ENCODE measurements at places on chromosomes 2 and 18. TPM values are rescaled to one million over a fixed set of nuclear protein-coding genes. Genes with fewer than 3 reads are reported as not detected.

GRCh38 chr2:59938181-59938580, 615.3 kb downstream of the BCL11A start:
- H3K4me3 ChIP-seq, result no peak overlapping the region
- H3K4me1 ChIP-seq, result no peaks in the 10 kb centered on the region
- H3K27me3 ChIP-seq, result no peaks in the 10 kb centered on the region
- no peak for DNase-seq
- no peaks in the 10 kb centered on the region for H3K36me3 ChIP-seq

GRCh38 chr2:178830451-178830850, 23.2 kb upstream of the TTN start:
- H3K27me3 ChIP-seq, result no peaks in the 10 kb centered on the region
- H3K27ac ChIP-seq, result no peak overlapping the region
- H3K4me1 ChIP-seq, result no peaks in the 10 kb centered on the region
- no peaks in the 10 kb centered on the region for H3K36me3 ChIP-seq
- DNase-seq, result no peak

DNA sequence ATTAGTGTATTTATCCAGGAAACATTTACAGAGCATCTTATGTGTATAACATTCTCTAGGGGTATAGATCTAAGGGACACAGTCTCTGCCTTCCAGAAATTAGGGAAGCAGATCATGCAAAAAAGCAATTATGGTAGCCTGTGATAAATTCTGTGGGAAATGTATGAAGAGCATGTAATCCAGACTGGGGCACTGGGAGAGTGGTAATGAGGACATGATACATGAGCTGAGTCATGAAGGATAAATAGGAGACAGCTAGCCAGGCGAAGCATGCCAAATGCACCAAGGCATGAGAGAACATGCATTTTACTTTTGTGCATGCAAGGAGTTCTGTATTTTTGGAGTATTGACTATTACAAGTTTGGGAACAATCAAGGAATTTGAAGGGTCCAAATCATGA, 8.9 kb upstream of the RPRM start:
- no peaks in the 10 kb centered on the region for H3K36me3 ChIP-seq
- no peak overlapping the region for H3K4me3 ChIP-seq
- H3K27ac ChIP-seq, result no peak overlapping the region

GRCh38 chr2:84861539-84861938, 19.3 kb downstream of the TRABD2A start:
- no peaks in the 10 kb centered on the region for H3K4me1 ChIP-seq
- H3K36me3 ChIP-seq, result no peaks in the 10 kb centered on the region
- no peaks in the 10 kb centered on the region for H3K27me3 ChIP-seq
- no peak overlapping the region for H3K27ac ChIP-seq

DNA sequence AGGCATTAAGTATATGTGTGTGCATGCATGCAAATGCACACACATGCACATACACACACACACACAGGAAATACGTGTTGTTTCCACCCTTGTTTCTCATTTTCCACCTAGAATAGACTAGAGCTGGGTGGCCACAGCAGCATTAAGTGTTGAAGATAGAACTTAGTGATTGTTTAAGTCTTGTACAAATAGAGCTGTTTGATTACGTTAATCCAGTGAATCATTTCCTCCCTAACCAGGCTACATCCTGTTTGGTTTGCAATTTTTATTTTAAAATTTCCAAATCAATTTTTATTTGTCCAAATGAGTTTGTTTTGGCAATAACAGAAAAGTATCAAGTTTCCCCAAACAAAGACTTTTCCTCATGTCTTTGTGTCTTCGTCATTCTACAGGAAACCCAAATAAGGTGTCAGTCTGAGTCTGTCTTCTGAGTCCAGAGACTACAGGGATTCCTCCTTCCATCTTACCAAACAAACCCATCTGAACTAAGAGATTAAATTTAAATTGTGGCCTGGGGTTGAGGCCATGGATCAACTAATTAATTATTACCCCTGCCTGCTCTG, 74.6 kb upstream of the GALNT5 start:
- H3K27me3 ChIP-seq, result no peaks in the 10 kb centered on the region
- no peak for DNase-seq
- H3K4me1 ChIP-seq, result no peaks in the 10 kb centered on the region
- H3K36me3 ChIP-seq, result no peaks in the 10 kb centered on the region

GRCh38 chr2:43984533-43984932, 11.3 kb downstream of the LRPPRC start:
- DNase-seq, result no peak
- H3K4me3 ChIP-seq, result no peak overlapping the region
- H3K27ac ChIP-seq, result no peak overlapping the region
- H3K4me1 ChIP-seq, result no peaks in the 10 kb centered on the region

DNA sequence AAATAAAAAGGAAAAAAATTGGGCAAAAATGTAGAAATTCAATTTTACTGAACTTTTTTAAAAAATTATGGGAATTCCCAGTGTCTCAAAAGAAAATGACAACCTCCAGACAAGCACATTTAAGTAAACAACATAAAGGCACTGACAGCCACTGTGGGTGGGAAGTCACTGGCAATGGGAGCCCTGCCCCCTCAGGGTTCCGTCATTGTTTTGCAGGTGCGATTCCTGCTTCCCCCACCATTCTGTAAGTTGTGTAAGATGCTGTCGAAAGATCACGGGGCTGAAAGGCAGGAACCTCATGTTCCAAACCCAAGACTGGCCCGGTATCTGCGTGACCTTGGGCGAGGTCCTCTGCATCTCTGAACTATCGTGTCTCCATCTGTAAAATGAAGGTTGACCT, 15.8 kb upstream of the ASPRV1 start:
- no peaks in the 10 kb centered on the region for H3K4me1 ChIP-seq
- no peaks in the 10 kb centered on the region for H3K36me3 ChIP-seq
- no peak for DNase-seq
- H3K4me3 ChIP-seq, result no peak overlapping the region
- H3K27me3 ChIP-seq, result no peaks in the 10 kb centered on the region

DNA sequence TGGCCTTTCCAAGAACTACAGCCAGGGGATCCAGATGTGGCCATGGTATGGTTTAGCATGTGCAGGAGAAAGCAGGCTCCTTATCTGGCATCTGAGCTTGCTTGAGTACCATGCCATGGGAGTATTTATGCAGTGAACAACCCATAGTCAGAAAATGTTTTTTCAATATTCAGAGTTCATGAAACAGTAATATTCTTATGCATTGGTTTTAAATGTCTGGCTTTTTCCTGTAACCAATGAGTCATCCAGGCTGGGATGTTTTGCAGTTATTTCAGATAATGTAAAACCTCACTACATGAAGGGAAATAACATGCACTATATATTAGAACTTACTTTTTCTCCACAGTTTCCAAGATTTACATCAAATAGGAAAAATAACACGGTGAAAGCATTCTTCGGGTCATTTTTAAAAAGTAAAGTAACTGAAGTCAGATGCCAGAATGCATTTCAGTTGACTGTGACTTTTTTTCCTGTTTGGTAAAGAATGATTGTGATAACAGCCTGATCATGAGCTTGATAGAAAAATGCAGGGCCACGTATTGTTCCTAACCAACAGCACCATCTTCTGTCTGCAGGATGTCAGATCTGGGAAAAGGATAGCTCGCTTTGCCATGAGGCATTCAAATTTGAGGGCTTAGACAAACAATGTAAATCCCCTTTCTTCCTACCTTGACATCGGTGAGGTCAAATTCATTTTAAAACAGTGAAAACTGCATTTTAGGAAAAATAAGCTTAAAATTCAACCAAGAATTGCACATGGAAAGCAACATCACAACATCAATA, 152.8 kb downstream of the DSC3 start:
- H3K4me3 ChIP-seq, result no peak overlapping the region
- no peak overlapping the region for H3K27ac ChIP-seq
- H3K36me3 ChIP-seq, result no peaks in the 10 kb centered on the region
- DNase-seq, result no peak
- H3K4me1 ChIP-seq, result no peaks in the 10 kb centered on the region

DNA sequence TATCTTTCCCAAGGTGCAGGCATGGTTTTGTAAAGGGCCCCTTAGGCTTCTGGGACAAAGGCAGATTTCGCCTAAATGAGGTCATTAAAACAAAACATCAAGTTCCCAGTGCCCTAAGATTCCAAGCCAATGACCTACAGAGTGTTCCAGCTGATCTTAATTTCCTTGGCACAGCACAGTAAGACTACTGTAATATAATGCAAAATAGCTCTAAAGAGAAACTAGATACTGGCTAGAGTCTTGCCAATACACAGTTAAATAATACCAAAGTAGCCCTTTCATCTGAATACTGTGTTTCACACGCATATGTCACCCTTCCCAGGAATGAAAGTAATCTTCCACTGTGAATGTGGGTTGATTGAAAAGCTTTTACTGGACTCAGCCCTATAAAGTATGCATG, 14.7 kb downstream of the GRB14 start:
- no peak overlapping the region for H3K27ac ChIP-seq
- H3K27me3 ChIP-seq, result no peaks in the 10 kb centered on the region
- no peak overlapping the region for H3K4me3 ChIP-seq
- no peaks in the 10 kb centered on the region for H3K36me3 ChIP-seq

- DNase-seq, result no peak
- no peaks in the 10 kb centered on the region for H3K27me3 ChIP-seq
- H3K4me3 ChIP-seq, result no peak overlapping the region
- no peaks in the 10 kb centered on the region for H3K4me1 ChIP-seq
- H3K36me3 ChIP-seq, result peaks cover 80% of the 10 kb centered on the region
Measured at GRCh38 chr2:95215018-95215612, 7.8 kb downstream of the ZNF892 start.

The GATA6 gene
- total RNA-seq, result 9.8 TPM

The KIAA2012 gene
- total RNA-seq, result not detected

The DYNAP gene
- not detected for total RNA-seq

The DOK6 gene
- total RNA-seq, result 1.2 TPM

The RPS27A gene
- 963 TPM for total RNA-seq

The ATP6V1B1 gene
- not detected for total RNA-seq

Data from vagina (tissue), 2 donors.